Activated naive CD4-positive, alpha-beta T cell treated with anti-CD3 and anti-CD28 coated beads for 36 hours (primary cell): ENCODE measurements at places on chromosomes 4 and X.

DNA sequence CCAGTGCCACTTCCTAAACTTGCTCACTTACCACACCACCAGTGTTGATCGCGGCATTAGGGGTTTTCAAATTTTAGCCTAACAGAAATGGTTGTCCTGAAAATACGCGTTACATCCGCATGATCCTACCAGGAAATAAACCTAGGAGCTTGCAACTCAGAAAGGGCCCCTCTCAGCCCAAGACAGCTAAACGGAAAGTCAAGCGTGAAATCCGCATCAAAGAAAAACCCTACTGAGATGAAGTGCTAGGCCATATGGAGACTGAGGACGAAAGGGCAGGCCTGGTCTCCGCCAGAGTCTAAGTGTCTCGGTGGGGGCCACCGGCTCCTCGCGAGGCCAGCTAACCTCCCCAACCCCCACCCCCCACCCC lies 626 bp downstream of the YTHDC1 start:
- peak; percentile 35 for DNase-seq

DNA sequence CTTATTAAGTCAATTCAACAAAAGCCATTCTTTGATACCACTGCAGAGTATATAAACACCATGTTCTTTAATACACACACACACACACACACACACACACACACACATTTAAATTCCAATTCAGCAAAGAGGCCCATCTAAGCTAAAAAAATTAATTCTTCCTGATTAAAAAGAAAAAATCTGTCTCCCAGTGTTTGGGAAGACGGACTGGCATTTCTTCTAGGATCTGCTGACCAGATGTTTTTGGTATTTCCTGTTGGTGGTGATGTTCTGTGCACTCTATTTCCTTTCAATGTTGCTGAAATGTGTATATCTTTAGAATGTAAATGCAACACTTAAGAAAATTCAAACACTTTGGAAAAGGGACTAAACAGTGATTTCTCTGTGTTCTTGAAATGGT lies 243.8 kb downstream of the THOC2 start:
- DNase-seq, result no peak

DNA sequence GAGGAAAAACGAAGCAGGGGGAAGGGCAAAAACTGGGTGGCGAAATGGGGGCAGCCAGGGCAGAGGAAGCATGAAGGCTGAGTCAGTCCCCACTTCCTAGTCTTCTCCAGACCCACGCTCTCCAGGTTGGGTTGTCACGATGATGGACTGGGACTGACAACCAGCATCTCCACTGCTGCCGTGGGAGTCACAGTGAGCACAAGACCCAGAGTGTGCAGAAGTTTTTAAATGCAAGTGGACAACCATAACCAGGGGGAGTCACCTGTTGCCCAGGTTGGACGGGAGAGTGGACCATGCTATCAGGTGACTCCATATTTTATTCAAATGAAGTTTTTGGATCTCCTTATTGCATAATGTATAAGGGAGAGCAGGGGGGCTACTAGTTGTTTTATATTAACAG lies 511.4 kb upstream of the ZFP42 start:
- no peak for DNase-seq

DNA sequence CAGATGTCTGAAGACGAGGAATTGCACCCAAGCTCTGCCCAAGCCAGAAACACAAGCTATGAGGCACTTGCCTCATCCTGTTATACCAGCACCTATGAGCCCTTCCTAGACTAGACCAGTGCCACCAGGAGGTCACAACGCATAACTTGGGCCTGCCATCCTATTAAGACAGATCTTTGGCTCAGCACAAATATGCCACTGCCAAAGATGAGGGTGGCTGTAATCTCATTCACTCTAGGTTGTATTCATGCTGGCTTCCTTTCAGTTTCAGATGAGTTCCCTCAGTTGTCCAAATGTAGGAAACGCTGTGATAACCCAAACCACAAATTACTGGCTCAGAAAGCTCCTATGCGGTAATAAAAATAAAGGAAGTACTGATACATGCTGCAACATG lies 76.5 kb upstream of the CITED1 start:
- no peak for DNase-seq

DNA sequence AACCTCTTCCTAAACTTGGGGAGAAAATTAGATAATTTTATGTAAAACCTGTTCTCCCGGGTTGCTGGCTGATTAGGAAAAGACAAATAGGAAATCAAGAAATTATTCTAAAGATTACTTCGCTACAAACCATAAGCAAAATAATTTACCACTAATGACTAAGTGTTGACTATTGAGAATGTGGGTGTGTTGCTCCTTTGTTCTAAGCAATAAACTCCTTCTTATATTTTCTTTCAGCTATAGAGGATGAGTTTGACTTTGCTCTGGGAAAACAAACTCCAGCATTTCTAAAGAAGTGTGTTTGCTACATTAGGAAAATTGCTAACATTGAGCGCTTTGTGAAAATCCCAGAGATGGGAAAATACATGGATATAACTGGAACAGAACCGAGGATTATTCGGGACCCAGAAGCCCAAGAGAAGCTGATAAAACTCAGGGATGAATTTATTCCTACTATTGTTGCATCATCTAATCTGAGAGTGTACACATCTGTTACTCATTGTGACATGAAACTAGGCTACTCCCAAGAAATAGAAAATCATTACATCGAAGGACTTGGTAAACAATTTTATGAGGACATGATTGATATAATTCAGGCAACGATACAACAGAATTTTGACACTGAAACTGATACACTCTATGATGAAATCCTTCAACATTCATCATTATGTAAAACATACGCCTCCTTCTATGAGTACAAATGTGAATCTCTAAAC lies 194.2 kb downstream of the NWD2 start:
- DNase-seq, result no peak

DNA sequence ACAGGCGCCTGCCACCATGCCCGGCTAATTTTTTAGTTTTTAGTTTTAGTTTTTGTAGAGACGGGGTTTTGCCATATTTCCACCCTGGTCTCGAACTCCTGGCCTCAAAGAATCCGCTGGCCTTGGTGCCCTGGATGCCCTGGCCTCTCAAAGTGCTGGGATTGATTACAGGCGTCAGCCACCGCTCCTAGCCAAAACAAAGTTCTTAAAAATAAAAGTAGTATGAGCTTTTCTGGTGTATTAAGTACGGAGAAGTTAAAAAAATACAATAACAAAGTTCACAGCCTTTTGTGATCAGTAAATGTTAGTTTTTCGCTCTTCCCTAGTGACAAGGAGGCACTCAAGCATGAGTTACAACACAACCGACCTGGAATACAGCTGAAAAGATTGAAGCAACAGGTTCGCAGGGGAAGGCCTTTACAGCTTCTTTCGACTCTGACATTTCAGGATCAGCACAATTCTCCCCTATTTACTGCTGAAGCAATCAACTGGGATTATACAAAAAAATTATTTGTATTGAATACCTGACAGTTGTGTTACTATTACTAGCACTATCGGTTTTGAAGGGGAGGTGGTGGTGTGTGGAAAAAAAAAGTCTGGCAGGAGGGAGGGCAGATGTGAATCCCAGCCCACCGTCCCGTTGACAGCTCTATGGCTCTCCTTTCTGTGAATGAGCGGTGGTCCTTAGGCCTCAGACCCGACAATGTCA lies 893 bp upstream of the METAP1 start:
- no peak for DNase-seq

DNA sequence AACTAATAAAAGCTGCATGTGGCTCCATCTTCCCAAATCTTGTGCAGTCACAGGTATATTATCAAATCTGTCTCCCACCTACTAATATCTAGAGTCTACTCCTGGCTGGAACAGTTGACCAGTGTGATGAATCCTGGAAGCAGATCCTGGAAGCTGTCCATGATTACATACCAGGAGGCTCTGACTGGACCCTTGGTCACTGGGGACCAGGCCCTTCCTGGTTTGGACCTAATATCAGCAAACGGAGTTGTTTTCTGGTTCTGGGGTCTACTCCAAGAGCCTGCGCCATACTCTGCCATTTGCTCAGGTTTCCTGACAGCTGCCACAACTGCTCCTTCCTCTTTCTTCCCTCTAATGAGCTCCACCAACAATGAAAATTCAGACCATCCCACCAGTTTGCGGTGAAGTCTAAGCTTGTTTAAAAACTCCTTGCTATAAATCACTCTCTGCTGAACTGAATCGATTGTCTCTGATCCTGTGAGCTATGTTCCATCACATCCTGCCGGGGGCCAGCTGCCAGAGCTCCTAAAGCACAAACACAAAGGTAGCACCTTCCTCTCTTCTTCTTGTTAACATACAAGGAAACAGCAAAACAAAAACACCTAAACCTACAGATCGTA lies 114.2 kb downstream of the PALLD start:
- no peak for DNase-seq

DNA sequence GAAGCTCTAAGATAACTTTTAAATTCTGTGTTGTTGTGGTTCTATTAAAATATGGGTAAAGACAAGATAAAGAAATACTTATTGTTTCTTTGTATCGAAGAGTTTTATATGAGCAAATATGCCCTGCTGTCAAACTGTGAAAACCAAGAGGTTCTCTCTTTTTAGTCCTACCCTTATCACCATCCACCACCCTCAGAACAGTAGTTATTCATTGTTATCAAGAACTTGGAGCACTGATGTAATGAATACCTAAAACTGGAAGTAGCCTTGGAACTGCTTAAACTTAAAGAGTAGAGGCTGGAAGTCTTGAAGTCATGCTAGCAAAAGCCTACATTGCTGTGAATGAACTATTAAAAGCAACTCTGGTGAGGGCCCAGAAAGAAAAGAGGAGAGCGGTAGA lies 9.2 kb downstream of the PIR start:
- no peak for DNase-seq

- peak; percentile 32 for DNase-seq
Measured at GRCh38 chrX:155094468-155095061, 23.3 kb downstream of the BRCC3 start.

- DNase-seq, result no peak
Measured at GRCh38 chrX:69424910-69425309, 79.2 kb upstream of the NALF2 start.

DNA sequence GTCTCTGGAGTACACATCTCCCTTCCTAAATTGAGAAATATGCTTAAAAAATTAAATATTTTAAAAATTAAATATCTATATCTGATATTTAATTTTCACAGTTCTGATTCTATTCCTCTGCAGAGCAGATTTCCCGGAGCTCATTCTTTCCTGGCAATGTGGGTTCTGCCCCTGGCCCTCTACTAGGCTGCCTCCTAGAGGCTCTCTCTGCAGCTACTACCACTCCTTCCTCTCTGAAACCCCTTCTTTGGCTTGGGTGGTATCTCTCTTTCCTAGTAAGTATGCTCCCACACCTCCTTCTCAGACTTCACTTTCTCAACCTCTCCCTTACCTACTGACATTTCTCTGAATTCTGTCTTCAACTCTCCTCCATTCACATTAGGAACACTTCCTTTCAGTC lies 45.3 kb downstream of the RPGR start:
- no peak for DNase-seq

DNA sequence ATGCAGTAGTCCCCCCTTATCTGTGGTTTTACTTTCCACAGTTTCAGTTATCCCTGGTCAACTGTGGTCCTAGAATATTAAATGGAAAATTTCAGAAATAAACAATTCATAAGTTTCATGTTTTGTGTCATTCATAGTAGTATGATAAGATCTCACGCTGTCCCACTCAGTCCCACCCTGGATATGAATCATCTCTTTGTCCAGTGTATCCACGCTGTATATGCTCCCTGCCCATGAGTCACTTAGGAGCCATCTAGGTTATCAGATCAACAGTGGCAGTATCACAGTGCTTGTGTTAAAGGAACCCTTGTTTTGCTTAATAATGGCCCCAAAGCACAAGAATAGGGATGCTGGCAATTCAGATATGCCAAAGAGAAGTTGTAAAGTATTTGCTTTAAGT lies 16.2 kb upstream of the SYTL4 start:
- DNase-seq, result no peak

DNA sequence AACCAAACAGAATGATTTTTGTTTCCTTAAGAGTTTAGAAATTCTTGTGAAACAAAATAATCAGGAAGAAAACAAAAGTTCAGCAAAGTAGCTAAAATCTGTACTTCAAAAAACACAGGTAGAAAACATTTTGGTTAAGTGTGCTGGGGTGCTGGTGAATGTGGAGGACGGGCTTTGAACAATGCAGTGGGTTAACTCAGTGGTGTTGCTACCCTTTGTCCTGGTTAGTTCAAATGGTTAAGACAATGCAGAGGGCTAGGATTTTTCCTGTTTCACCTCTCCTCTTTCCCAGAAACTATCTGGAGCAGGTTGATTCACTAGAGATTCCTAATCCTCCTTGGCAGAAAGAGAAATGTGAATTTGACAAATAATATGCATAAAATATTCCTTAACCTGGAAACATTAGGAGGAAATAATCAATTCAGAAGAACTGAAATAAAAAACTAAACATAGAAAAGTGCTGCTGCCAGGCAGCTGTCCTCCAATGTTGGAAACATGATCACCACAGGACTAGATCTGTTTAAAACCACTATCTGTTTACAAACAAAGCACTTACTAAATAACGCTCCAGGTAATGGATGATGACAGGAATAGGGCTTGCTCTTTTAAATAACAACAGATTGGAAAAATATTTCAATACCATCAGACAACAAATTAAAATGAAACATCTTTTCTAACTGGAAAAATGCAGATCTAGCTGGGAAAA lies 148.9 kb downstream of the MAML3 start:
- no peak for DNase-seq

DNA sequence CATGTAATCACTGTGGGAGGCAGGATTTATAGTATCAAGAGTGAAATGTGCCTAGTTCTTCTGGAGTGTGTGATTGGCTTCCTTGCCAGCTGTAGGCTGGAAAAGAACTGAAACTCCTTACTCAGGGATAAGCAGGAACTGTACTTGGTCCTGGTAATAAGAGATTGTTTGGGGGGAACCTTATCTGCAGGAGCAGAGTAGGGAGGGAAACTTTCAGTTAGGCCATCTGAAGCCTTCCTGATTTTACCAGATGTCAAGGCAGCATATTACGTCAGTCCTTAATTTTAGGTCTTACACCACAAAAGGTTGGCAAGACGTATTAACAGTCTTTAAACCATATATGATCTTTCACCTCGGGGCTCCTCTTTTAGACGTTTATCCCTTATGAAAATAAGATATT lies 231.5 kb upstream of the FMR1 start:
- no peak for DNase-seq

DNA sequence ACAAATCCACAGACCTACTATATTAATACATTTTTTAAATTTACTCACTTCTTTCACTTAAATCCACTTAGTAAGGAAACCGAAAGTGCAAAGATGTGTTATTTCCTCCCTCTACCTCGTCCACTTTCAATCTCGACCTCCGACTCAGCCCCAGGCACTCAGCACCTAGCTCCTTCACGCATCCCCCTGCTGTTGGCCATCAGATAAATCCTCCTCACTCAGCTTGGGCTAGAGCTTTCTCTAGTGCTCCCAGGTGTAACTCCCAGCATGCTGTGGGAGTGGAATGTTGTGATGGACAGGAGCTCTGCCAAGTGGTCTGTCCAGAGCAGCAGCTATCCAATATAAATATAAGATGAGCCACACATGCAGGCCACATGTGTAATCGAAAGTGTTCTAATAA lies 26.7 kb upstream of the TEC start:
- DNase-seq, result no peak

- DNase-seq, result no peak
Measured at GRCh38 chr4:156892805-156893204, 78.8 kb downstream of the PDGFC start.
